Foreskin fibroblast (primary cell): ENCODE measurements at places on chromosomes 13 and 19.

GRCh38 chr13:25943081-25943480, 108.7 kb downstream of the SHISA2 start:
- no peak for DNase-seq

GRCh38 chr13:93915269-93915809, 564.1 kb downstream of the DCT start:
- DNase-seq = peak; percentile 42

- DNase-seq = peak; percentile 27
Observed at GRCh38 chr13:23960566-23961156, 63.4 kb upstream of the C1QTNF9B start.

GRCh38 chr19:3683405-3684053, 16.7 kb downstream of the PIP5K1C start:
- DNase-seq = peak; percentile 71

DNA sequence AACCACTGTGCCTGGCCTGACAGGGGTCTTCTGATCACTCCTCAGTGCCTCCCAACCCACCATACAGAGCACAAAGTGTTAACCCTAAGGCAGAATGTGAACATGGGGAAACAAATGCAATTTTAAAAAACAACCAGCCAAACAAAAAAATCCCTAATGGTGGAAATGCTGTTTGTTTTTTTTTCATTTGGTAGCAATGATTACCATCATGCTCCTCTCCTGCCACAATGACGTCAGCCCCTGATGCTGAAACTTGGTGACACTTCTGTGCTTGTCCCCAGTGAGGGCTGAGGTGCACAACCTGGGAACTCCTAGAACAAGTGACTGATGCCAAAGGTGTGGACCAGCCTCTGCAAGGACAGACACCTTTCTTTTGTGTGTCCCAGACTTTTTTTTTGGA, 4.0 kb upstream of the TSPAN16 start:
- no peak for DNase-seq

DNA sequence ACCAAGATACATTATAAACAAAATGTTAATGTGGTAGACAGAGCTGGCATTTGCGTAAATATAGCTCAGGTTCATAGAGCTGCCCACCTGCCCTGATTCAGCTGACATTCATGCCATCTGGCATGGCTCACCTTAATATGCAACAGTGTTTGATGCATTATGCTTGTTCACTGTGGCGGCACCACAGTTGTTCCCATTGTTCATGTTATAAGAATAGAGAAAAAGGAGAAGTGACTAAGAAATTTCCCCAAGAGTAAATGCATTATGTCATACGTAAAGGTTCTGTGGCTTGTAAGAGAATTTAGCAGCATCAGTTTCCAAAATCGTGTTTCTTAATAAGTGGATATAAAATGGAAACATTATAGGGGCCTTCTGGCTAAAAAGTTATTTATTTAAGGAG, 4.5 kb downstream of the CCNA1 start:
- DNase-seq = no peak

DNA sequence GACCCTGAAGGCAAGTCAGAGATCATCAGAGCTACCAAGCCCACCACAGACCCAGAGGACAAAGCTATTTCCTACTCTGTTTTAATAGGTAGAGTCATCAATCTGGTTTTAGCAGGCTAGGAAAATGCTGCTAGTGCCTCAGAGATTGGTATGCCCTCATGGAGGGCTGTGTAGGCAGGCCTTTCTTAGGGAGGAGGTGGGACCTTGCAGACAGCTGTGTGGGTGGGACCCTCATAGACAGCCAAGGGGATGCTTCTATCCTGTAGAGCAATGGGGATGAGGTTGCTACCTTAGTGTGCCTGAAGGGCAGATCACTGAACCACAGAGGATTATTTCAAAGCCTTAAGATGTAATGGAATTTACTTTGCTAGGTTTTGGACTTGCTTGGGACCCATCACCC, 534.9 kb upstream of the KLF12 start:
- DNase-seq = no peak

GRCh38 chr19:56732976-56733375, 61.4 kb upstream of the ZNF835 start:
- DNase-seq = no peak

DNA sequence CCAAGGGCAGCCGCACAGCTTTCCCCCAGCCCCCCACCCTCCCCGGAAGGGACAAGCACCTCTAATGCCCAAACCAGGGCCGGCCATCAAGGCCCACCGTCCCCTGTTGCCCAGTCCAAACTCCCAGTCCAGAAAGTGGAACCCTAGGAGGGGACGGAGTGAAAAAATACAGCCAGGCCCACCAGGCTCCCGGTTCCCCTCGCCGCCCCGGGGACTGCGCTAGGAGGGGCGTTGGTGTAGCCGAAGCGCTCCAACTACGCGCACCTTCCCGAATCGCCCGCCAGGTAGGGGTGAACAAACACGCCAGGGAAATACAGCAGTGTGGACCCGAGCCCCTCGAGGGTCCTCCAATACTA, 1.3 kb downstream of the KLF16 start:
- no peak for DNase-seq

- peak; percentile 76 for DNase-seq
Observed at GRCh38 chr13:40149611-40150274, 494.3 kb downstream of the COG6 start.

DNA sequence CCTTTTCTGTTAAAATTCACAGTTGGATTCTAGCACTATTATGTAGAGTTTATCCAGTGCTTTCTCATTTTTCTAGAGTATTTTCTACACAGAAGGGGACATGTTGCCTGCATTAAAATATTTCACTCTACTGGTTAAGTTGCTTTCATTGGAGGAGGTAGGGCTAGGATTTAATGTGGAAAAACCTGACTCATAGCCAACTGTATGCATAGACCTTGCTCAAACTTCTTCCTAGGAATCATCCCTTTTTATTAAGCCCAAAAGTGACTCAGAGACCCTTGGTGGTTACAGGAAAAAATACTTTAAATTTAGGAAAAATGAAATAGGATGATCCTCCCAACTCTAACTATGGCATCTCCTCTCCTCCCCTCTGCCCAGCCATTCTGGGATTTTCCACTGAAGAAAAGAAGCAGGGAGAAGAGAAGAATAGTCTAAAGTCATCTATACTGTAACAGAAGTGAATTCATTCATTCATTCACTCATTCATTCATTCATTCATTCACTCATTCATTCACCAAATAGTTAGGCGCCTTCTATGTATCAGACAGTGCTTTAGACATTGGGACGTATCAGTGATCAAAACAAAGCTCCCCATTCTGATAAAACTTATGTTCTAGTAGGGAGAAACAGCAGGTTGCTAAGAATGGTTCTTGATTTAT, 109.0 kb upstream of the HTR2A start:
- no peak for DNase-seq

DNA sequence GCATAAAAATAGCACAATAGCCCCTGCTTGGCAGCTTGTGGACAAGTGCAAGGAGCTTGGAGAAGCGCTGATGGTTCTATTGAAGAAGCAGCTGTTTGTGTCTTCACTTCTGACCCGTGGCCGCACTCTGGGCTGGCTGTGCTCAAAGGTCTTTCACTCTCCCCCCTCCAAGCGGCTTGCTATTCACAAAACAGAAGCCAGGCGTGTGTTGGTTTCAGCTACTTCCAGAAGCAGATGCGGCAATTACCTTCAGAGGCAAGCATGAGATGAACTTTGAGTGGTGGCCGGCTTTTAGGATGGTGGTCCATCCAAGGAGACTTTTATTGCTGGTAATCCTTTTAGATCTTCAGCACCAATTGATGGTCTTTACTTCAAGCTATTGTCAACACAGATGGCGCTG, 188.5 kb upstream of the ARGLU1 start:
- DNase-seq = no peak

GRCh38 chr19:40249201-40249600, 22.7 kb upstream of the CCNP start:
- DNase-seq = no peak

GRCh38 chr13:25371875-25372283, at the start of gene ATP8A2:
ATP8A2 (plus strand) TSS chr13:25371974; CDS start chr13:25372213, 239 bp downstream.
- peak; percentile 29 for DNase-seq

DNA sequence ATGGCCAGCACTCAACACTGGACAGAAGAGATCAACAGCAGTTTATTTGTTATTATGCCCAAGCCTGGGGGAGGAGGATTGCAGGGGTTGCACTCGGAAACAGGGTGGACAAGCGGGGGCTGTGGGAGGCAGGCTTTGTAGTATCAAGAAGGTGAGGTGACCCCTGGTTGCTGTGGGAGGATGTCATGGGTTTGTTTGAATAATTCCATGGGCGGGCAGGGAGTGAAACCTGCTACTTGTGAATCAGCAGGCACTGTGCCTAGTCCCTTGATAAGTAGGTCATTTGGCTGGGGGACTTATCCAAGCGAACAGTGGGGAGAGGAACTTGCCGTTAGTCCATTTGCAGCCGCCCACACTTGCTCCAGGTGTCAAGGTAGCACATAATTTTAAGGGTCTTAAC, 84.4 kb upstream of the KCTD15 start:
- no peak for DNase-seq

DNA sequence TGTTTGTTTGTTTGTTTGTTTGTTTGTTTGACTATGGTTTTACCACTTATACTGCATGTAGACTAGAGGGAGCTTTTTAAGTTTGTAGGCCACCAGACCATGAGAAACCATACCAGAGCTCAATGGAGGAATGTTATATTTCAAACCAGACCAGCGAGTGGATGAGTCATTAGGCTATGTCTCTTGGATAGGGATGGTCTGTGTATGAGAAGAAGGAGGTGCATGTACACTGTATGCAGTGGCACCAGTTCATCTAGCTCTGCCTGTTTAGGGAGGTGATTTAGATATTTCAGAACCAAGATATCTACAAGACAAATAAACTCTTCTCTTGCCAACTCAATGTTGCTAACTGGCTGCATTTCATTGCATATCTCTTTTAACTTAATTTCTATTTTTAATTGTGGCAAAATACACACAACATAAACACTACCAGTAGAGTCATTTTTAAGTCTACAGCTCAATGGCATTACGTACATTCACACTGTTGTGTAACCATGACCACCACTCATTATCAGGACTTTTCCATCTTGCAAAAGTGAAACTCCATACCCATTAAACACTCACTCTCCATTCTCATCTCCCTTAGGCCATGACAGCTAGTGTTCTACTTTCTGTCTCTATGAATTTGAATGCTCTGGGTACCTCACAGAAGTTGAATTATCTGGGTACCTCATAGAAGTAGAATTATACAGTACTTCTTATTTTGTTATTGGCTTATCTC, 29.2 kb downstream of the SYDE1 start:
- DNase-seq = no peak

DNA sequence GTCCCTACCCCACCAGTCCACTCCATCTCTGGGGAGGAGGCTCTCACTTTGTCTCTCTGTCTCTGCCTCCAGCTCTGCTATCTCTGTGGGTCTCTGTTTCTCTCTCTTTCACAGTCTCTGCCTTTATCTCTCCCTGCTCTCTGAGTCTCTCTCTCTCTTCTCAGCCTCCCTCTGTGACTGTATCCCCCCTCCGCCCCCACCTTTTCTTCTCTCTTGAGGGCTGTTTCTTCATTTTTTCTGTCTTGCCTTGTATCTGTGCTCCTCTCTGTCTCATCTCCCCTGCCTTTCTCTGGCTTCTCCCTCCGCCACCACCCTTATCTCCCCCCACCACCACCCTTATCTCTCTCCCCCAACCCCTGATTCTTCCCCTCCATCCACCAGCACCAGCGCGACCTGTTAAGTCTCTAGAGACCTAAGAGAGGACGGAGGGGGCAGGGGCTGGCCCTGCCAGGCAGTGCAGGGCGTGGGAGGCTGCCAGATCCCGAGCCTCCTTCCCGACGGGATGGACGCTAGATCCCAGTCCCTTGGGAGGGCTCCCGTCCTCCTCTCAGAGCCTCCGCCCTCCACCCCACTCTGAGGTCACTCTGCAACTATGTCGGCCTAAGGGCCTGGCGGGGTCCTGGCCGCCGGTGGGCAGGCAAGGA, 1.0 kb downstream of the AXL start:
- DNase-seq = peak; percentile 89

GRCh38 chr13:111897846-111898215, 169.1 kb upstream of the SOX1 start:
- no peak for DNase-seq

- peak; percentile 57 for DNase-seq
Observed at GRCh38 chr13:109778102-109778542, 8.3 kb downstream of the IRS2 start.

DNA sequence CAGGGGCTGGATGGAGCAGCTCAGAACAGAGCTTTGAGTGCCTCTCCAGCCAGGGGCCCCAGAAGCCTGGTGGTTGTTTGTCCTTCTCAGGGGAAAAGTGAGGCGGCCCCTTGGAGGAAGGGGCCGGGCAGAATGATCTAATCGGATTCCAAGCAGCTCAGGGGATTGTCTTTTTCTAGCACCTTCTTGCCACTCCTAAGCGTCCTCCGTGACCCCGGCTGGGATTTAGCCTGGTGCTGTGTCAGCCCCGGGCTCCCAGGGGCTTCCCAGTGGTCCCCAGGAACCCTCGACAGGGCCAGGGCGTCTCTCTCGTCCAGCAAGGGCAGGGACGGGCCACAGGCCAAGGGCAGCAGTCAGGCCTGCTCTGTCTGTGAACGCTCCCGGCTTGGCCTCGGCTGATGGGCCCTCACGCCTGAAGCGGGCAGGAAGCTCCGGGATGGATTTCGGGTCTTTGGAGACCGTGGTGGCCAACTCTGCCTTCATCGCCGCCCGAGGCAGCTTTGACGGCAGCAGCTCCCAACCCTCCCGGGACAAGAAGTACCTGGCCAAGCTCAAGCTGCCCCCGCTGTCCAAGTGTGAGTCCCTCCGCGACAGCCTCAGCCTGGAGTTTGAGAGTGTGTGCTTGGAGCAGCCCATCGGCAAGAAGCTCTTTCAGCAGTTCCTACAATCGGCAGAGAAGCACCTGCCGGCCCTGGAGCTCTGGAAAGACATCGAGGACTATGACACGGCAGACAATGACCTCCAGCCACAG, at the start of gene GRK1:
Gene GRK1, plus strand, starts transcription at position 269 of the 751 bp plus-strand sequence. Its CDS starts 168 bp downstream, at position 437.
- DNase-seq = no peak

- DNase-seq = peak; percentile 77
Observed at GRCh38 chr19:33796164-33796875, at the start of gene KCTD15. KCTD15 (plus strand) TSS chr19:33796870; CDS start chr19:33800455, 3,585 bp downstream.

DNA sequence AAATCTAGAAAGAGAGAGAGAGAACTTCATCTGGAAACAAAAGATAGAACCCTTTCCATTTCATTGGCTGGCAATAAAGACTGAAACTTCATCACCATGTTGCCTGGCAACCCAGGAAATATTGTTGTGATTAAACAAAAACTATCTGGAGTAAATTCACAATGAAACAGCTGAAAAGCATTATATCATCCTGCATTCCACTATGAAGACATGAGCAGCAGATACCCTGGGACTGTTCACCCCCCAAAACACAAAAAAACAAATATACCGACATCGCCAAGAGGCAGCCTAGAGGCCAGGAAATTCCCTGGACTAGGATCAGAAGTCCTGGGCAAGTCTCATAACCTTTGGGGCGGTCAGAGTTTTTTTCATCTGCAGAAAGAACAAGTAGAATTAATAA, 158.3 kb downstream of the FOXO1 start:
- peak; percentile 29 for DNase-seq

GRCh38 chr13:49828453-49828852, 36.0 kb upstream of the KPNA3 start:
- DNase-seq = no peak
